ENCODE measurements at places on chromosomes 7 and 10.

DNA sequence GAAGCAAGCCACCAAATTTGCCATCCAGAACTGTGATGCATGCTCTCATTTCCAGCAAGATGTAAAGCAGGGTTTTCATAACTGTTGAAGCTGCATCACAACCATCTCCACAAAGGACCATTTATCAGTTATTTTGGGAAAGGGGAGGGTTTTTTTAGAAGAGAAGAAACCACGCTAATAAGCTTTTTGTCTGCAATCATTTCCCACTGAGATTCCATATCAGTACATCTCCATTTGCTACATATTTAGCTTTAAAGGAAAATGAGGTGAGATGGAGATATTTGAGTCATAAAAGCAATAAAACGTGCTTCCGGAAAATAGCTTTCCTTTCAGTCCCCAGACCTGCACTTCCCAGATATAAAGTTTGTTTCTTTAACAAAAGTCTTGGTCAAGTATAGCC lies 258.2 kb downstream of the FRMD4A start:
- no peak for DNase-seq

- DNase-seq: no peak
Observed at GRCh38 chr7:126177782-126178181, 1075.0 kb downstream of the GRM8 start.

- DNase-seq: no peak
Observed at GRCh38 chr7:44114586-44115310, 8.6 kb downstream of the POLD2 start.

DNA sequence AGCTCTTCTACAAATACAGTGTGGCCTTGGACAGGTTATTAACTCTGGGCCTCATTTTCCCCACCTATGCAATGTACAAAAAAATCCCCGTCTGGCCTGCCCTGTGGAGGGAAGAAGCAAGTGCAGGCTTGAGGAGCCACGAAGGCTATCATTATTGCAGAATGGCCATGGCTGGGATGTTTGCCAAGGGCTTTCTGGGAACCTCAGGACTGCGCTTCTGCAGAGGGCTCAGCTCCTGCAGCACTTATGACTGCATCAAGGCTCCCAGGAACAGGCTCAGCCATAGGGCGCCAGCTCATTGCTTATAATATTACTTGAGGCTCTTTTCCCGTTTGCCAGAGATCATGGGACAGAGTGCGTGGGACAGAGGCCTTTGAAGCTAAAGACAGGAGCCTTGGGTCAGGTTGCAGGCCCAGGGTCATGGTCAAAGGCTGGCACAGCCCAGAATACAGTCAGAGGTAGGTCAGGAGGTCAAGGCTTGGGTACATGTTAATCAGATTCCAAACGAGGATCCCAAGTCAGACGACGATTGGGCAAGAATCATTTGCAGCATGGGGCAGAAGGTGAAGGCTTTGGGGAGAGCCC lies 20.6 kb upstream of the C10orf105 start:
- DNase-seq: no peak

- no peak for DNase-seq
Observed at GRCh38 chr7:78634093-78634492, 819.4 kb downstream of the MAGI2 start.

- DNase-seq: no peak
Observed at GRCh38 chr10:519716-520401, 169.6 kb downstream of the DIP2C start.

Data from T-helper 1 cell (primary cell).